ENCODE measurements at places on chromosomes 4 and X. TPM values are rescaled to one million over a fixed set of nuclear protein-coding genes. Genes with fewer than 3 reads are reported as not detected.

- H3K27ac ChIP-seq, result no peak overlapping the region
- H3K4me1 ChIP-seq, result peaks cover 13% of the 10 kb centered on the region
- H3K27me3 ChIP-seq, result peaks cover 11% of the 10 kb centered on the region
Measured at GRCh38 chr4:1047976-1048772, 36.7 kb downstream of the FGFRL1 start.

- no peak for DNase-seq
- no peaks in the 10 kb centered on the region for H3K36me3 ChIP-seq
- H3K4me3 ChIP-seq, result no peak overlapping the region
- H3K27ac ChIP-seq, result no peak overlapping the region
- no peaks in the 10 kb centered on the region for H3K4me1 ChIP-seq
Measured at GRCh38 chr4:89898304-89898716, 3.7 kb downstream of the MMRN1 start.

DNA sequence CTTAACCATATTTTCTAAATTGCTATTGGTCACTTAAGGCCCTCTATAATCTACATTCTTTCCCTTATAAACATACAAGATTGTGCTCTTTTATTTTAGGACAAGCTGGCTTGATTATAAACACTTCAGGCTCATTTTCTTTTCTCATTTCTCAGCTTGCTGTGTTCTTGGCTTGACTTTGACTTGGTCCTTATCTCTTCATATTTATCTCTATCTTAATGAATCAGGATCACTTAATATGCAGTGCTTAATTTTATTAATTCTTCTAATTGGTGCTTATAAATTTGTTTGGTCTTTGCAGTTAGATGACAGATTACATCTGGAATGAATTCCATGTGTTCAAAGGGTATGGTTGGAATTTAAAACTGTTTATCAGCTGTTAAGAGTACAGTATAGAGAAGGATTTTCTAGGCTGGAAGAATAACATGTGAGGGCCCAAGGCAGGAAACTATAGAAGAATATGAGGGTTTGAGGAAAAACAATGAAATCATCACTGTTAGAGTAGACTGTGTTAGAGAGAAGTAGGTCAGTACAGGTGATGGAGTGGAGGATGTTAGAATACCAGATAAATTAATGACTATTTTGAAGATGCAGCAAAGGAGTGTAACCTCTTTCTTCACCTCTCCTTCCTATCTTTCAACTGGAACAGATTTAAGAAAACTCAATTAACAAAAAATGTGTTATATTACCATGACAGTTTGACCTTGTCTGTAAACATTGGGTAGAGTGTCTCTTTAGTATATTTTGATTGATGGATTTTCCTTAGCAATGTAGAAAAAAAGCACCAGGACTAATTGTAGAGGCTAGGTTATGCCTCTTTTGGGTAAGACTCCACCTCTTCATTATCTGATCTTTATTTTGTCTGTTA, 169.6 kb downstream of the RAPGEF2 start:
- no peak overlapping the region for H3K27ac ChIP-seq
- peak; percentile 23 for DNase-seq
- H3K4me3 ChIP-seq, result no peak overlapping the region
- H3K4me1 ChIP-seq, result peaks cover 15% of the 10 kb centered on the region
- no peaks in the 10 kb centered on the region for H3K36me3 ChIP-seq

DNA sequence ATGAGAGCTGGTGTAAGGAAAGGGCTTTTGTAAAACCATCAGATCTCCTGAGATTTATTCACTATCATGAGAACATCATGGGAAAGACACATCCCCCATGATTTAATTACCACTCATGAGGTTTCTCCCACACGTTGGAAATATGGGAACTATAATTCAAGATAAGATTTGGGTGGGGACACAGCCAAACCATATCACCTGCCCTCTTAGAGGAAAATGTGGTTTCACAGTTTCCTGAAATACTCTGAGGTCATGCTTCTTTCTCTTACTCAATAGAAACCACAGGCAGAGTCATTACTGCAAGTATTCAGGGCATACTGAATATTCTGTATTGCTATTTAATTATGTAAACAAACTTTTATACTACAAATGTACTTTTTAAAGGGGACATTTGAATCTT, 1453.3 kb downstream of the PCDH18 start:
- H3K36me3 ChIP-seq, result no peaks in the 10 kb centered on the region
- DNase-seq, result peak; percentile 82
- H3K27me3 ChIP-seq, result no peaks in the 10 kb centered on the region

- H3K27ac ChIP-seq, result no peak overlapping the region
- H3K27me3 ChIP-seq, result no peaks in the 10 kb centered on the region
- no peak for DNase-seq
- H3K4me3 ChIP-seq, result no peak overlapping the region
- H3K36me3 ChIP-seq, result no peaks in the 10 kb centered on the region
- H3K4me1 ChIP-seq, result no peaks in the 10 kb centered on the region
Measured at GRCh38 chrX:23515028-23515427, 152.3 kb upstream of the PRDX4 start.

GRCh38 chr4:103867311-103867710, 147.5 kb upstream of the TACR3 start:
- no peaks in the 10 kb centered on the region for H3K4me1 ChIP-seq
- no peaks in the 10 kb centered on the region for H3K36me3 ChIP-seq
- no peak overlapping the region for H3K27ac ChIP-seq
- DNase-seq, result no peak

DNA sequence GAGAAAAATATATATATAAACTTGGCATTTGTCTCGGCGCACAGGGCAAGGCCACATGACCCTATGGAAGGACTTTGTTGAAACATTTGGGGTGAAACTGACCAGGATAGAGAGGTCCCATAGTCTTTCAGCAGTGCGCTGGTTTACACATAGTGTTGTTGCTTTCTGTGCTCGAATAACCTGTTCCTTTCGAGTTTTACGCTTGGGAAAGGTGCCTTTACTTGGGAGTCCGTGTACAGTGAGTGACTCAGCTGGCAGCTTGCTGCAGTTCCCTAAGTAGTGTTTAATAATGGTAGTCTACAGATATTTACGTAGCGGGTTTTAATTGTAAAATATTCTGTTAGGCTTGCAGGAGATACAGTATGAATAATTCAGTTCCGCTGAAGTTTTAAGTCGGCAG, 578 bp downstream of the APOOL start:
- H3K36me3 ChIP-seq, result no peaks in the 10 kb centered on the region
- H3K4me3 ChIP-seq, result peak overlapping the region; percentile 97
- H3K27ac ChIP-seq, result peak overlapping the region; percentile 59
- DNase-seq, result peak; percentile 12

DNA sequence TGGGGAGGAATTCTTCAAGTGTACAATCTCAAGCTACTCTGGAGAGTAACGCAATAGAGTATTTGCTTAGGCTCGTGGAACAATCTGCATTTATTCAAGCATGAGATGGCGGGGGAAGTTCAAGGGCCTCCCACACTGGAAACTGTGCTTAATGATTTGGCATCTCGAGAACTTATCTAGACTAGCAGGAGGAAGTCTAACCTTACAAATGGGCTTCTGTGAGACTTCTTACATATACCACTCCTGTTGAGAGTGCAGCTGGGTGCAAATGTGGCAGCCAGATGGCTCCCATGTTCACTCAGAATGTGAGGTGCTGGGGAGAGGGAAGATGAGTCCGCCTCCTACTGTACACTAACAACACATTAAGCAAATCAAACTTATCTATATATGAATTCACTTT, 29.3 kb upstream of the PTPN13 start:
- H3K4me3 ChIP-seq, result no peak overlapping the region
- H3K27me3 ChIP-seq, result no peaks in the 10 kb centered on the region
- H3K27ac ChIP-seq, result no peak overlapping the region
- no peaks in the 10 kb centered on the region for H3K4me1 ChIP-seq
- no peak for DNase-seq

DNA sequence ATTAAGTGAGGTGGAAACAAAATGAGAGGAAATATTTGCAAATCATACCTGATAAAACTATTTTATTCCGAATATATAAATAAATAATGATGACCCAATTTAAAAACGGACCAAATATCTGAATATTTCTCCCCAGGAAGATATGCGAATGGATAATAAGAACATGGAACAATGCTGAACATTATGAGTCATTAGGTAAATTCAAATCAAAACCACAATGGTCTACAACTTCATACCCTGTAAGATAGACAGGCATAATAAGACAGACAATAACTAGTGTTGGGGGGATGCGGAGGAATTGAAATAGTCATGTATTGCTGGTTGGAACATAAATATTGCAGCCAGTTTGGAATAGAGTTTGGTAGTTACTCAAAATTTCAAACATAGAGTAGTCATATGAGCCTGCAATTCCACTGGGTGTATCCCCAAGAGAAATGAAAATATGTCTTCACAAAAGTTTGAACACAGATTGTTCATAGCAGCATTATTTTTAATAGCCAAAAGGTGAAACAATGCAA, 47.6 kb upstream of the DRP2 start:
- no peak overlapping the region for H3K27ac ChIP-seq
- no peaks in the 10 kb centered on the region for H3K4me1 ChIP-seq
- H3K36me3 ChIP-seq, result no peaks in the 10 kb centered on the region
- peak; percentile 36 for DNase-seq

GRCh38 chr4:32985256-32985655, 2265.1 kb downstream of the PCDH7 start:
- no peaks in the 10 kb centered on the region for H3K4me1 ChIP-seq
- peak; percentile 40 for DNase-seq
- H3K36me3 ChIP-seq, result no peaks in the 10 kb centered on the region
- no peaks in the 10 kb centered on the region for H3K27me3 ChIP-seq

DNA sequence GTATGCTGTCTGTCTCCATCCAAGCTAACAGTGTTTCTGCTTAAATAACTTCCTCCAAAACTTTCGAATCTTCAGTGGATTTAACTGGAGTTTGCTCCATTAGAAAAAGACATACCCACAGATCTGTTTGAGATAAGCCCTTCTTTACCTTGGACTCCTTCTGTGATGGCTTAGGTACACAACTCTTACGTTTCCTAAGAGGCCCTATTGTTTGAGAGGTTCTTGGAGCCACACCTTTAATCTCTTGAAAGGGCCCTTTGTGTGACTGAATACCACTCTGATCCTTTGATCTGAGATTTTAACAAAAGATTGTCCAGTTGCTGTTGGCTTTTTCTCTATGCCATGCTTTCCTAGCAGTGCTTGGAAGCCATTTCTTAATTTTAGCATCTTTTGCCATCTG, 92.5 kb downstream of the AKAP4 start:
- H3K27me3 ChIP-seq, result no peaks in the 10 kb centered on the region
- no peak overlapping the region for H3K4me3 ChIP-seq
- DNase-seq, result no peak
- no peaks in the 10 kb centered on the region for H3K4me1 ChIP-seq
- no peak overlapping the region for H3K27ac ChIP-seq

DNA sequence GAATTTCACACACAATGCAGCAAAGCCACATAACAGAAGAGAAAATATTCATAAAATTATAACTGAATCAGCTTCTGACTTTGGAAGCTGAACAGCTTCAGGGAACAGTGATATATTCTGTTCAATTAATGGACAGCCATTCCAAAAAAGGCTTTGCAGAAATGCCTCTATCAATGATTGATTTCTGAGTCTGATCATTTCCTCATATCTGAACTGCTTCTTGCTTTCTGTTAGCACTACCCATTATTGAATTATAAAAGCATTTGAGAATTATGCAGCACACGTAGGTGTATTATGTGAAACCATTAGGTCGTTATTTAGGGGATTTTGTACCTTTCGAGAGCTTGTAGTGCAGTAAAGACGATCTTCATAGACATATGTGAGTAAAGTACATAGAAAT, 159.6 kb downstream of the STIM2 start:
- H3K27me3 ChIP-seq, result no peaks in the 10 kb centered on the region
- H3K27ac ChIP-seq, result no peak overlapping the region
- H3K36me3 ChIP-seq, result peaks cover 2% of the 10 kb centered on the region
- H3K4me3 ChIP-seq, result no peak overlapping the region
- H3K4me1 ChIP-seq, result no peaks in the 10 kb centered on the region

- peaks cover 14% of the 10 kb centered on the region for H3K27me3 ChIP-seq
- H3K4me3 ChIP-seq, result no peak overlapping the region
- no peaks in the 10 kb centered on the region for H3K4me1 ChIP-seq
- no peak for DNase-seq
Measured at GRCh38 chr4:56692576-56692975, 11.5 kb upstream of the HOPX start.

DNA sequence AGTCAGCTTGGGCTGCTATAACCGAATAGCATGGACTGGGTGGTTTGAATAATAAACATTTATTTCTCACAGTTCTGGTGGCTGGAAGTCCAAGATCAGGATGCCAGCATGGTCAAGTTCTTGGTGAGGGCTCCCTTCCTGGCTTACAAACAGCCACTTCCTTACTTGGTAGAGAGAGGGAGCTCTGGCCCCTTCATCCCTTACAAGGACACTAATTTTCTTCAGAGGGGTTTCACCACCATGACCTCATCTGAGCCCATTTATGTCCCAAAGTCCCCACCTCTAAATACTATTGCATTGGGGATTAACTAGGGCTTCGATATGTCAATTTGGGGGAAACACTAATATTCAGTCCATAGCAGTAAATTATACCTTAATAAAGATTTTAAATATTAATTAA, 61.8 kb downstream of the CLNK start:
- H3K27ac ChIP-seq, result no peak overlapping the region
- H3K36me3 ChIP-seq, result no peaks in the 10 kb centered on the region
- DNase-seq, result peak; percentile 29
- H3K4me3 ChIP-seq, result no peak overlapping the region
- H3K27me3 ChIP-seq, result peaks cover 13% of the 10 kb centered on the region

GRCh38 chr4:73067971-73068394, 1.5 kb downstream of the COX18 start:
- DNase-seq, result peak; percentile 18
- H3K4me3 ChIP-seq, result peak overlapping the region; percentile 82
- H3K27me3 ChIP-seq, result no peaks in the 10 kb centered on the region

DNA sequence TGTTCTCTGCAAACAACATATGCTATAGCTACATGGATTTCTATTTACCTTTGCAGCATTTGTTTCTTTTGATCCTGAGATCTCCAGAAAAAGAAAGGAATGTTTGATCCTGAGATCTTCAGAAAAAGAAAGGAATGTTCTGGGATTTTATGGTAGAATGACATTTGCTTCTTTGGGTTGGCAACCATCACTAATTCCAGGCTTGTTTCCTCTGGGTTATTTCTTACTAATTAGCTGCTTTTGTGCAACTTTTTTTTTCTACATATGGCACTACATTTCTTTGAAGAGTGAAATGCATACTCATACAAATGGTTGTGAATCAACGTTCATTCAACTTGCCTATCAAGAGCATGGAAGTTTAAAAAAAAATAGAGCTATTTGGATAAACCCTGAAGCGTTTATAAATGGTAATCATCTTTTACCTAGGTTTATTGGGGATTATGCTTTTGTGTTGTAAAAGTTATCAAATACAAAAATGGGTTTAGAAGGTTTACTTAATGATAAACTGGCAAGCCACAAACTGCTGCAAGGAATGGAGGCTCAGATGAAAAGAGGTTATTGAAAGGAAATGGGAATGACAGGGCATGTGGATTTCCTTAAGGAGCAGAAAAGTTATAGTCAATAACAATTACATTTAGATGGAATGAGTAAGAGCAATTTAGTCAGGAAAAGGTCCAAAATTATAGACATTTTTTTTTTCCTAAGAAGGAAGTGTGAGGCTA, 95.6 kb upstream of the PCDH18 start:
- H3K36me3 ChIP-seq, result no peaks in the 10 kb centered on the region
- no peaks in the 10 kb centered on the region for H3K27me3 ChIP-seq
- no peak overlapping the region for H3K27ac ChIP-seq

The PFKFB1 gene
- not detected for total RNA-seq

The RS1 gene
- total RNA-seq, result not detected

The TBC1D8B gene
- total RNA-seq, result 5.4 TPM

The SMPX gene
- total RNA-seq, result not detected

All from fibroblast of lung (primary cell).